Activated CD4-positive, alpha-beta T cell treated with anti-CD3 and anti-CD28 coated beads, Interleukin-2, amount 50 U/mL, for 16 hours (primary cell): ENCODE measurements at places on chromosomes 3 and 15.

- DNase-seq, result no peak
These were observed 5.1 kb downstream of the STIMATE start for GRCh38 chr3:52892290-52892624.

DNA sequence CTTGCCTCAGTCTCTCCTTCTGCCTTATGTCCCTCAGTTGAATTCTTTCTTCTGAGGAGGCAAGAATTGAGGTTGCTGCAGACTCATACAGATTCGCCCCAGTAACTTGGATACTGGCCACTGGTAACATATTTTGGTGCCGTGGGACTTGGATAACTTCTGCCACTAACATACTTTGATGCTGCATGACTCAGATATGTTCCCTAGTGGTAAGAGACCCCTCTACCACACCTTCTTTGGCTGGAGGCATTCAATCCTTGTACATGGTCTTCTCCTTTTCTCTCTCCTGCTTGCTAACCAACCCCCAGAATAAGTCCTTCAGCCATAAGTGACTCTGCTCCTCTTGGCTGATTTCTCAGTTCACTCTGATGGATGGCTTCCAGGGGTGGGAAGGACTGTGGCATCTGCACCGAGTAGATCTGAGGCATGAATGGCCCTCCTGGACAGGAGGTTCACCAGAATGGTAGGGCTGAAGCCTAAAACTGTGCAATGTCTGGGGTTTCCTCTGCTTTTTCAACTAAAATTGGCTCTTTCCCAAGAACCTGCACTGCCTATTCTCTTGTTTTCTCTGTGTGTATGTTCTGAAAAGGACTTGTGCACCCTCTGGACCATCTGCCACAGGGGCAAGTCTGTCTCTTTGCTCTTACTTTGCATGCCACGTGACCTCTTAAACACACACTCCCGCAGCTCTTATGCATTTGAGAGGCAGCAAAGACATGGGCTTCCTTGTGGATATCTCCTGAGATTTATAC lies 55.5 kb upstream of the FSTL1 start:
- no peak for DNase-seq

GRCh38 chr3:8237893-8238292 lies 263.7 kb upstream of the LMCD1 start:
- DNase-seq, result no peak

- no peak for DNase-seq
These were observed 97.9 kb upstream of the MEX3B start for GRCh38 chr15:82143390-82144385.

- peak; percentile 33 for DNase-seq
These were observed 160.1 kb upstream of the IL12A start for GRCh38 chr3:159828542-159828943.

DNA sequence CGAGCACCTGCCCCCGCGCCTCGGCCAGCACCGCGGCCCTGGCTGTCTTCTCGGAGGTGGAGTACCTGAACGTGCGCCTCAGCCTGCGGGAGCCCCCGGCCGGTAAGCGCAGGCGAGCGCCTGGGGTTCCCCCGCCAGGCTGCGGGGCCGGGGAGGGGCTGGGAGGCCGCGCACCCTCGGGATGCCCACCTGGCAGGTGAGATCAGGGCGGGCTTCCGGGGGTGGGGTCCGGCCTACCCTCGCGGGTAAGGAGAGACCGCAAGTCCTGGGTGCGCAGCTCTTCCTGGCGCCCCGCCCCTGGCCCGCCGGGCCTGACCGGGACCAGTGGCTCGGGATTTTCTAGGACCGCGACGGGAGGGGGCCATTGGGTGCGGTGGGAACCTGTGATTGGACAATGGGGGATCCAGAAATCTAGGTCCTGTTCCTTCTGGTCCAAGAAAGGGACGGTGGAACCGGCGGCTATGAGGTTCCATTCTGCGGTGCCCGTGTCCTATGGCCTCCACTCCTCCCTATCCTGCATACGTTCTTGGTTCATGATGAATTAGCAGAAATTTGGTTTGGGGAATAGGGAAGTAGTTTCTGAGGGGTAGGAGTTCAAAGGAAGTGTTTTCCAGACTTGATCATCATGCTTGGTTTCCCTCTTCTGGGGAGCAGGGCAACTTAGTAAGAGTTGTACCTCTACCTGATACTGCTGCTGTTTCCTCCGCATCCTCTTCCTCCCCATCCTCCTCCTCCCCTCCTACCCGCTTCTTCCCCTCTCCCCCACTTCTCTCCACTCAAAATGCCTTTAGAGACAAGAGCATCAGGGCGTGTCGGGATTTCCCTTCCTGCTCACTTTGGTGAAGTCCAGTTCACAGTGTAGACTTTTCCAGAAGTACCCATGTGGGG lies 808 bp downstream of the ARRDC4 start:
- no peak for DNase-seq

GRCh38 chr15:89630260-89630659 lies 25.0 kb downstream of the KIF7 start:
- DNase-seq, result no peak

DNA sequence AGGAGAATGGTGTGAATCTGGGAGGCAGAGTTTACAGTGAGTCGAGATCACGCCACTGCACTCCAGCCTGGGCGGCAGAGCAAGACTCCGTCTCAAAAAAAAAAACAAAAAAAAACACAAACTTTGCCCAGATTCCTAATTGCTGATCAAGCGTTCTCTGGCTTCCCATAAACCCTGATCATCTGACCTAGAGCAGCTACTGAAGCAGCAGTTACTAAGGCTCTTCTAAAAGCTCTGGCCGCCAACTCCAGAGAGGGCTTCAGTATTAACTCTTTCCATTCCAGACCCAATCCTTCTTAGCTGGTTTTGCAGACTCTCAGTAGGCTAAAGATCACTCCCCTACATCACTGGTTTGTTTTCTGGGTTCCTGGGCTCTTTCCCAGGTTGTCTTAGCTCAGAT lies 201.6 kb downstream of the IGSF11 start:
- no peak for DNase-seq

- no peak for DNase-seq
These were observed 62.8 kb downstream of the SCN11A start for GRCh38 chr3:38988955-38989354.
